Kidney (tissue), 22 donors: ENCODE measurements at places on chromosomes 4 and X. TPM values are rescaled to one million over a fixed set of nuclear protein-coding genes. Genes with fewer than 3 reads are reported as not detected.

SERPINA7 gene
- total RNA-seq = not detected

SPARCL1 gene
- 322 TPM for total RNA-seq

BEX5 gene
- total RNA-seq = 9.5 TPM

GSX2 gene
- not detected for total RNA-seq

DMD gene
- total RNA-seq = 17.9 TPM

GYPA gene
- total RNA-seq = not detected

NPY5R gene
- 3.0 TPM for total RNA-seq

DMP1 gene
- total RNA-seq = not detected
